ENCODE measurements at places on chromosomes 13 and 19.

DNA sequence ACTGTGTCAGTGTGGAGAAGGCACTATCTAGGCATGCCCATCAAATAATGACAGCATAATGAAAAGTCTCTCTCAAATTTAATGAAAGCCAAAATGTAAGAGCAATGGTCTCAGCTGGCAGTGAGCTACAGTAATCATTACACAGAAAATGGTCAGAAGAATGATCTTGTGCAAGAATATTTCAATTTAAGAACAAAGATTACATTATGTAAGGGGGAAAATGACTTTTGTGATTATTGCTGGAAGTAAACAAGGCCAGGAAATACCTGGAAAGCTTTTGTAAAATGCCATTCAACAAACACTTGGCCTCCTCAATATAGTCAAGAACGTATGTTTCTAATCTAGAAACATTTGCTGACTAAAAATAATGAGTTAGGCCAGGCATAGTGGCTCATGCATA lies 89.1 kb downstream of the CAB39L start:
- DNase-seq, result no peak

GRCh38 chr19:8396563-8397203 lies 6.5 kb downstream of the RAB11B start:
- DNase-seq, result peak; percentile 62

DNA sequence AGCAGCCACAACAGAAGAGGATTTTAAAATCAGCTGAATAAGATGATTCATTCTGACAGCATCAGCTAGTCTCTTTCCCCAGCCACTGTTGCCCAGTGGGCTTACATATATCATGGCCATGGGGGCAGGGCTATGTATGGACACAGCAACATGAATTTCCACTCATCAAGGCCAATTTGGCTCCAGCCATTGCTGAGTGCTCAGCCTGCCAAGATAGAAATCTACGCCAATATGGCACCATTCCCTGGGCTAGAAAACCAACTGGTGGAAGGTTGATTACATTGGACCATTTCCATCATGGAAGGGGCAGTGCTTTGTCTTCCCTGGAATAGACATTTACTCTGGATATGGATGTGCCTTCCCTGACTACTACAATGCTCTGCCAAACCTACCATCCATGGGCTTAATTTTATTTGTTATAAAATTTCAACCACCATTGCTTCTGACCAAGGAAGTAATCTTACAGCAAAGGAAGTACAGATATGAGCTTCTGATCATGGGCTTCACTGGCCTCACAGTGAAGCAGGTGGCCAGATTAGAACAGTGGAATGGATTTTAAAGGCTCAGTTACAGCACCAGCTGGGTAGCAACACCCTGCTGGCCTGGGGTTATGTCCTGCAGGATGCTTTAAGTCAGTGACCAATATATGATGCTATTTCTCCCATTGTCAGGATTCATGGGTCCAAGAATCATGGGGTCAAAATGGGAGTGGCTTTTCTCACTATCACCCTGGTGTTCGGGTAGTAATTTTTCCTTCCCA lies 9.8 kb upstream of the ALOX5AP start:
- peak; percentile 65 for DNase-seq

GRCh38 chr13:29763436-29764180 lies 86.8 kb downstream of the UBL3 start:
- DNase-seq, result no peak

GRCh38 chr13:67100730-67101129 lies 129.4 kb downstream of the PCDH9 start:
- DNase-seq, result no peak

GRCh38 chr13:103066079-103066780 lies at the start of gene SLC10A2:
Gene SLC10A2, minus strand, starts transcription at chr13:103066417. Its CDS starts 168 bp downstream, at chr13:103066249.
- DNase-seq, result no peak

DNA sequence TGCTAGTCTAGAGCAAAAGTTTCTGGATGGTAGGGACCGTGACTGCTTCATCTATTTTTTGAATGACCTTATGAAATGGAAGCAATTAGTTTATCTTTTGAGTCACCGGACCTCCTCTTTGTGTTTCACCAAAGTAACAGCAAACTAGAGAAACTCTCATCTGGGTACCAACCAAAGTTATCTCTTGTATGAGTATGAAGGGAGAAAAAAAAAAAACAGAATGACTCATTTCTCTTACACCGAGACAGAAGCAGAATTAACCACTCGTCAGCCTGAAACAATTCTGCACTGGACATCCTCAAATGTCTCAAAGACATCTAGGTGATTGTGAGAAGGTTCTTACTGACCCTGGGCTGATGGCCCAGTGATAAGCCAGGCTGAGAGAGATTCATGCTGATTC lies 18.3 kb downstream of the ZNF100 start:
- no peak for DNase-seq

GRCh38 chr19:13960863-13961784 lies 8.8 kb downstream of the DCAF15 start:
- no peak for DNase-seq

DNA sequence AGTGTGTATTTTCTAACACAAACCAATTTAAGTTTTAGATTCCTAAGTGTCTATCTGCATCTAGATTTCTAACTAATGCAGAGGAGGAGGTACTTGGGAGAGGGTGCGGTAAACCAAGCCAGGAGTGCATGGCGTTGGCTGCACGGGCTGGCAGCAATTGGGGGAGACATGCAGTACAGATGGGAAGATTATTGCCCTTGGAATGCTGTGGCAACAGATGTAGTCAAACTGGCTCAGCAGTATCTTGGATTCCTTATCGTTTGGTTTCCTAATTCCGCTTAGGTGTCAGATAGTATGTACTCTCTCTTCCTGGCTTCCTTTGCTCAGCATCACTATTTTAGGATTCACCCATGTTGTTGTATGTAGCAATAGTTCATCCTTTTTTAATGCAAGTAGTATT lies 29.4 kb upstream of the STK24 start:
- no peak for DNase-seq

DNA sequence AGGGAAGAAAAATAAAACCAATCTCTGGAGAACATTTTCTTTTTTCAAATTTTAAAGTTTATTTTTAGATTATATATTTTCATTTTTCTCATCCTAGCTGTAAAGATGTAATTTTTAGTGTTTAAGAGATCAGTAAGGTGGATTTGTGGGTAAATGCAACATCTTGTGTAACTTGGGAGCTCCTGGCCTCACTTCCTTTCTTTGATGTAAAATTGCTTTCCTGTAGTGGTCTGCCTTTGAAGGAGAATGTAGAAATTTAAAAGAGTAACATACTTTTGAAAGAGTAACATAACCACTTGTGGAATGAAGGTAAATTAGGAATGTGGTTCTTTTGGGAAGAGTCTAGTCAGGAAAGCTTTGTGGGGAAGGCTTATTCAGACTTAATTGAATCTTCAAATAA lies 95.7 kb upstream of the AKAP11 start:
- no peak for DNase-seq

DNA sequence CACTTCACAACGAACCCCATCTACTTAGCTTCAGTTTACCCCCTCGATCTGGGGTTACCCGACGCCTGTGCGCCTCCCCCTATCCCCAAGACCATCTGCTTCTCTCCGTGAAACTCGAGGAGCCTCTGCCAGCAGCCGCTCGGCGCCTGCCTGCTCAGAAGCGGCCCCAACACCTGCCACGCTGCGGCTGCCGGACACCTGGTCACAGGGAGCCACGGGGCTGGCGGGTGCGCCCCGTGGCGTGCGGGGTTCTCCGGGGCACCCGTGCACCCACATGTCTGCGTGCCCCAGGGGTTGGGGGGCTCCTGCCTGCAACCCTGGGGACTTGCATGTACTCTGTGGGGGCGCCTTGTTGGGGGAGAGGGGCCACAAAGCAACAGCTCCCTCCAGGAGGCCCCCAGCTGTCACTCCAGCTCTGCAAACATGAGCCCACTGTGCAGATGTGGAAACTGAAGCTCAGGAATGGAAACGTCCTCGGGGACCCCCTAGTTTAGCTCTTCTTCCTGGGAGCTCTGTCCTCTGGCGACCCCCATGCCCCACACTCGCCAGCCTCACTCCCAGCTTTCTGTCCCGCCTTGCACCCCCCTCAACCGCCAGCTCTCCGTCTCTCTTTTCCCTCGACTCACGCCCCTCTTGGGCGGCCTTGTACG lies 7.0 kb upstream of the SEMA6B start:
- peak; percentile 65 for DNase-seq

- DNase-seq, result no peak
Measured at GRCh38 chr19:18999016-18999758, 34.1 kb downstream of the SUGP2 start.

DNA sequence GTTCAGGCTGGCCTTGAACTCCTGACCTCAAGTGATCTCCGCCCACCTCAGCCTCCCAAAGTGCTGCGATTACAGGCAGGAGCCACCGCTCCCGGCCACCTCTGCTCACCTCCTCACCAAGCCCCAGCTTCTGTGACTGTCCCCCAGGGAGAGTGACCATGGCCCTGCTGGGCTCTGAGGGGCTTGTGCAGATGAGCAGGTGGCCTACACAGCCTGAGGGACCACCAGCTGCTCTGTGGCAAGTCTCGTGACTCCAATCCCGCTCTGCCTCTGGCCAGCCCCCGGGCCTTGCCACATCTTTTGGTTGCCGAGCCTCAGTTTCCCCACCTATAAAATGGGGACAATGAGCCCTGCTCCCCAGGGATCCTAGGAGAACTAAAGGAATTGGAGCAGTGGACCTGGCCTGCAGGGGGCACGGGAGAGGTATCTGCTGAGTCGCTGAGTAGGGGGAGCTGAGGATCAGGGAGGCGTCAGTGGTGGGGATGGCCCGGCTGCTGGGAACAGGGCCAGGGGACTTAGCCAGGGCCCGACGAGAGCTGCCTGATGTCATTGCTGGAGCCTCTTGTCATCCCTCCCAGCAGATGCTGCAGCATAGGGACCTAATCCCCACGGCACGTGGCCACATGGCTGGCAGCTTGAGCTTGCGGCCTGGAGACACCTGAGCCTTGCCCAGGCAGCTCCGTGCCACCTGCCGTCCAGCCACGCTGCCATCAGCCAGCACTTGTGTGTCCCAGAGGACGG lies 74.7 kb downstream of the GADD45B start:
- peak; percentile 82 for DNase-seq

DNA sequence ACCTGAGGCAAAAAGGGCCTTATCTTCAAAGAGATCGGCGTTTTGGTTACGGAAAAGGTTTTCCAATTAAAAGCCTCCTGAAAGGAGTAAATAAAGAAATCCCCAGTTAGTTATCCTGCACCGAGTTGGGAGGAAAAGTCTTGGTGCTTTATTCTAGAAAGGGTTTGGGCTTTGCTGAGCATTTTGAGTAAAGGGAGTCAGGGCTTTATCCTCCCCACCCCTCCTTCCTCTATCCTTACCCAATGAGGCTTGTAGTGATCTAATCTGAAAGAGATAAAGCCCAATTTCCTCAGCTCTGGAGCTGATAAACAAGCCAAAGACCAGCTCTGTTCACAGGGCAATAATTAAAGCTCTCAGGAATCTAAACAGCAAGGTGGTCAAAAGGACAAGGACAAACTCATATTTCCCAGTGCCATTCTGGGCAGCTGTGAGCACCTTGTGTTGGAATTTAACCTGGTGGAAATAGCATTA lies 188.9 kb upstream of the TSC22D1 start:
- DNase-seq, result no peak

DNA sequence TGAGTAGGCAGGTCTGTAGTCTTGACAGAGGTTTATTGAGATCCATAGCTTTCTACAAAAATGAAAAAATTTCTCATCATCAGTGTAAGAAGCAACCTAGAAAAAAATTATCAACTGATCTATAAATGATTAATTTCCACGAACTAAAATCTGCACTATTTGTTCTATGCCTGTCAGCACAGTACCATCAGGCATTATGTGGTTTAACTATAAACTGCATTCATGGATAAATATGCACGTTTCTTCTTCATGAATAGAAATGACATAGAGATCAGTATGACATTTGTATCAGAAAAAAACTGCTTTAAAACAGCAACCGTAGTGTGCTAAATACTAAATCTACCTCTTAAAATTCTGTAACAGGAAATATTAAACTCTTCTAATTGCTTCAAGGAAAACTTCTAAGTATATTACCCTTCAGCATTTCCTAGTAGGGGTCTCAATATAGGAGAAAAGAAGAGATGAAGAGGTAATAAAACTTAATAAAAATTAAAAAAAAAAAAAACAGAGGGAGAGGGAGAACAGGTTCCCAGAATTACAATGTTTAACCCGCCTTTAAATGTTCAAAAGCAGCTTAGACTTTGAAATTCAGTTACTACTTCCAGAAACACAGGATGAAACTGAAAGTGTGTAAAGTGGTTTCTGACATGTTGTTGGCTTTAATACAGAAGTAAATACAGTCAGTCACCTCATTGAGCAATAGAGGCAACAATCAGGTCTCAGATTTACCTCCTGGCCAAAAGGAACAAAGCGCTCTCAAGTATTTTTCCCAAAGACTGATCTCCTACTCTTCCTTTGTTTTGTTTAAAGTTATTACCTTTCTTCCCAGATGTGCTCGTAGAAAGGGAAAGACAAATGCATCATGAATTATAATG lies 144.4 kb downstream of the DIAPH3 start:
- DNase-seq, result no peak

- no peak for DNase-seq
Measured at GRCh38 chr19:54875506-54875905, 1.5 kb downstream of the FCAR start.

- no peak for DNase-seq
Measured at GRCh38 chr13:97223037-97223710, 1.0 kb downstream of the MBNL2 start.

DNA sequence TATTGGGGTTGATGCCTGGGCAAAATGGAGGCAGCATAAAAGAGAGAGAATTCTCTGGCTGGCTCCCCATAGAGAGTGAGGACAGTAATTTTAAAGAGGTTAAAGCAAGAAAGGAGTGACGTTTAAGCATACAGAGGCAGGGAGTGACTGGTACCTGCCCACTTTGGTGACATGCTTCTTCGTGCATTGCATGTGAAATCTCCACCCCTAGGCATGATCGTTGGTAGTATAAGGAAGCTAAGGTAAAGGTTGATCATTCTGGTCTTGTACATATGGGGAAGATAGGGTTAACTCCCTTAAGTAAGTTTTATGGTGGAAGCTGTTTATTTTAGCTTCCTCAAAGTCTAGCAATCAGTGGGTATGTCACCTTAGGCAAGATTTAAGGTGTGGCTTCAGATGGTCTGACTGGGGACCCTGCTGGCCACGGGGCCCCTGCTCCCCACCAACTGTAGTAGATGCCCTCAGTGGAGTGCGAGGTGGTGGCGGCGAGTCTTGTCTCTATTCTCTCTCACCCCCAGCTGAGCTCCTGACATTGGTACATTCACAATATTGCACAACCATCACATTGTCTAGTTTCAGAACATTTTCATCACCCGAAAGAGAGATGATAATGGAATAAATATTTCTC lies 797.5 kb upstream of the SPRY2 start:
- no peak for DNase-seq

- no peak for DNase-seq
Measured at GRCh38 chr13:98203646-98204326, 26.7 kb upstream of the RNF113B start.
